Small intestine (tissue), 16 donors: ENCODE measurements at places on chromosomes 3 and 15.

DNA sequence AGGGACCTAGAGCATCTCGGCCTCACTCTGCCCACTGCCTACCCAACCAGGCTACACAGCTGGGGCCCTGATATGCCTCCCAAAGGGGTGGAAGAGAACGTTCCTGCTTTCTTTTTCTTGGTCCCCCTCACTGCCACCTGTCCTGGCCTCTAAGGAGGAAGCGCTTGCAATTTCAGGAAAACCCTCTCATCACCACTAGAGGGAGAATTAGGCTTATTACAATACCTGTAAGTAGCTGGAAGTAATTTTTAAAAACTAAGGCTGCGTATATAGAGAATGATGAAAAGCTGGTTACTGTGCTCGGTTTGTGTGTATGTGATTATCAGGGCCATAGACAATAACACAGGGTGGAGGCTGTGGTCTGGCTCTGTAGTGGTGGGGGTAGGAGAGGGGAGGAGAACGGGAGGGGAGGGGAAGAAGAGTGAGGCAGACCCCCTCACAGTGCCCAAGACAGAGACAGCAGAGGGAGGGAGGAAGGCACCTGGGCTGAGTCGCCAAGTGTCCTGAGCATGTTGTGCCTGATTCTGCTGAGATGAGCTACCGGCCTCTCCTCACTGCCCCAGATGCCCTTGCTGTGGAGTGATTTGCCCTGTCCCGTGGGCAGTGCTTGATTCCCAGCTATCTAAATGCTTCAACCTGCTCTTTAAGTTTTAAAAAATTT lies 3.3 kb downstream of the GABRG3 start:
- peak; percentile 3 for DNase-seq

DNA sequence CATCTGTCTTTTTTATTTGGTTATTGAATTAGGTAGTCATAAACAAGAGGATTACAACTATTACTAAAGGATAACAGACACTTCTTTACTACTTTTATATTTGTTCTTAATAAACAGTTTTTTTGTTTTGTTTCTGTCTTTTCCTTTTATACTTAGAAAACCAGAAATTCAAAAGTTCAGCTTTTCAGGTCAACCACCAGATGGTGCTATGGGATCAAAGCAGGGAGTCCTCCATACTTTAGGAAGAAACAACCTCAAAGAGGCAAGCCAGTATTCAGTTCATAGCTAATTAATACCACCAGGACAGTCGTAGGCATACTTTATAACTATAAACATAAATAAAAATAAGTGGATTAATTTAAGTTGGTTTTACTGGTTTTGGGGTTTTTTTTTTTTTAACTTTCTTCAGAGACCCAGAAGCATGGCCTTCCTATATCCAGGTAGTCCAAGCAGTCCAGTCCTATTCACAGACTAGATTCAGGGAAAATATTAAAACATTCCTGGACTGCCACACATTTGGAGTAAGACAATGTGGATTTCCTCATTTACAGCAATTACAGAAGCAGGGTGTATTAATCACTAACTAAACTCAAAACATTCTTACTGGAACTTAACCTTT lies 16.0 kb upstream of the EID1 start:
- DNase-seq: peak; percentile 62

- no peak for DNase-seq
These were observed 194.2 kb downstream of the PLCL2 start for GRCh38 chr3:17078926-17079465.

DNA sequence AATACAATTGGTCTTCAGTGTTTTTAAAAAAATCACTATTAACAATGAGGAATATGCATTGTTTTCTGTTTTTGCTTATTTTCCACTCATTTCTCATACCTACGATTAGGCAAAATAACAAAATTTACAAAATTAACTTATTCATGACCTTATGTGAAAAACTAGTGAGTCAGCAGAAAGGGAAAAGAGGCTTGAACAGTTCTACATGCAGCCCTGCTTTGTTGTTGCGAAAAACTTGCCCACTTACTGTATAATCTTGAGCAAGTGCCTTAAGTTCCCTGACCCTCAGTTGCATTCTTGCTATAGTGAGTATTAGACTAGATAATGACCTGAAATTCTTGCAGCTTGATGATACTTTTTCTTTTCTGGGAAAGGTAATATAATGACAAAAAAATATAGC lies 551.1 kb upstream of the BCHE start:
- no peak for DNase-seq

DNA sequence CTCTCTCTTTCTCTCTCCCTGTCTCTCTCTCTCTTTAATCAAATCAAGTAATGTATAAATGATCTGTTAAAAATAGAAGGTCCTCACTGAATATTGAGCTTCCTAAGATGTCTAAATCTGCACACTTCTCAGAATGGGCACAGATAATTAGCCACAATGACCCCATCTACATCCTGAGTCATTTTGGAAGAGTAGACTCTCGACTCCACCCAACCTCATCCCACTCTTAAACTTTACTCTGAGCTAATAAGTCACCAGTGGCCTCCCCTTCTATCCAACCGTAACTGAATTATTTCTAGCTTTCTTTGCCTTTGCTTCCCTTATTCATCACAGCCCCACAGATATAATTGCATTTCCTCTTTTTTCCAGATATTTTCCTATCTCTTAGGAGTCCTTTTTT lies 326.5 kb upstream of the ZNF717 start:
- DNase-seq: no peak

DNA sequence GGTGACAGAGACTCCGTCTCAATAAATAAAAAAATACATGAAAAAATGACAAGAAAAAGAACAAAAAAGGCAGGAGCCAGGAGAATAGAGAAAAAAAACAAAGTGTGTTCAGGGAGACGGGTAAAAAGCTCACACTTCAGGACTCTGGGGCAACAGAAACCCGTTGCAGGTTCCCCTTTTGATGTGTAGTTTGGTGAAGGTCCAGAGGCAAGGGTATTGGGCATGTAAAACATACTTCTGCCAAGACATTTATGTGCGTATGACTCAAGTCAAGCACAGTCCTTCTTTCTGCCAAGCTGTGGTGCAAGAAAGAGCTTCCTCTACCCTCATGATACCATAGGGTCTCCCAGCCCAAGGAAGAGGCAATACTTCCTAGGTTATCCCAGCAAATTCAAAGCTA lies 33.4 kb upstream of the STRIT1 start:
- no peak for DNase-seq

GRCh38 chr15:27784107-27784506 lies 315.0 kb downstream of the OCA2 start:
- DNase-seq: no peak

- no peak for DNase-seq
These were observed 299.2 kb upstream of the THRB start for GRCh38 chr3:24793896-24794295.

DNA sequence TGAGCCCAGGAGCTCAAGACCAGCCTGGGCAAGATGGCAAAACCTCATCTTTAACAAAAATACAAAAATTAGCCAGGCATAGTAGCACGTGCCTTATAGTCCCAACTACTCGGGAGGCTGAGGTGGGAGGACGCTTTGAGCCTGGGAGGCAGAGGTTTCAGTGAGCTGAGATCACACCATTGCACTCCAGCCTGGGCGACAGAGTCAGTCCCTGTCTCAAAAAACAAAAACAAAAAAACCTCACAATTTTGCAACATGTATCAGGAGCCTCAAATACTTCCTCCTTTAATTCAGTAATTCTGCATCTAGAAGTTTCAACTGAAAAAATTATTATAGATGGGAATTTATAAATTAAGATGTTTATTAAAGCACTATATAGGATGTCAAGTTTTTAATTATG lies 1.1 kb downstream of the MRPL47 start:
- DNase-seq: no peak

DNA sequence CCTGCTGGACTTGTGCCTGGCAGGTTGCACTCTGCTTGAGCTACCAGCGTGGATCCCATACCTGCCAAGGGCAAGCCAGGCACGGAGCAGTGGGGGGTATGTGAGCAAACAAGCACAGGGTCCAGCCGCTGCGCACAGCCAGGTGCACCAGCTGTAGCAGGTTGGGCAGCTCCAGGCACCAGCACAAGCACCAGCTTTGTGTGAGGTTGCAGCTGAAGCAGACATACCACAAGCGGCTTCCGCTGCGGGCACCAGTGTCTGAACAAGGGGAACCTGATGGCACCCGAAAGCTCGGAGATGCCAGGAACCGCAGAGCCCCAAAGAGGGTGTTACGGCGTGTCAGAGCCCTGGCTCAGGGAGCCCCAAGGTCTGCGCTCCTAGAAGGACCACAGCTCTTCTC lies 472.7 kb upstream of the ARL6 start:
- no peak for DNase-seq

GRCh38 chr15:52252781-52253180 lies 42.8 kb downstream of the MYO5C start:
- no peak for DNase-seq

GRCh38 chr3:149509526-149509925 lies 35.0 kb downstream of the TM4SF4 start:
- DNase-seq: no peak

DNA sequence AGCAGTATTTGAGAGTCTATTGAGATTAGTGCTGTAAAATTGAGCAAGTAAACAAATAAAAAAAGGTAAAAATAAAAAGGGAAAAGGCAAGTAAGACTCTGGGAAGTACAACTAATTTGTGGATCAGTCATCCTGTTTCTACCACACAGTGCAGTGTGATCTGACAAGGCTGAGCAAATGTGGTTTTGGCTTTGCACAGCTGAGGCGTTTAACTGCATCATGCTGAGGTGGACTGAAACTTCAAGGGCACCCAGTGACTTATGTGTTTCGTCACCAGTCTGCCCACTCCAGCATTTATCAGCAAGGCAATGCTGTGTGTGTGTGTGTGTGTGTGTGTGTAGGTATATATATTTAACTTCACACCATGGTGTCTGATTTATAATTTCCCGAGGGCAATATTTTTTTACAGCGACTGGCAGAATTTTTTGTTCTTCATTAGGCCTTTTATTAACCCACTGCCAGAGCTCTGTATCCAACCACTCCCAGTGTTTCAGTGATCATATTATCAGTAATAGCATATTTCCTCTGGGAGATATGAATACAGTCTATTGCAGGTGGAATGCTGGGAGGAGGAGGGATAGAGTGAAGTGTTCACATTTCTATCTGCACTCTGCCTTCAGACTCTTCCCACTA lies 131.5 kb upstream of the SATB1 start:
- DNase-seq: no peak

GRCh38 chr3:183489455-183490210 lies 61.2 kb upstream of the MCF2L2 start:
- peak; percentile 28 for DNase-seq

DNA sequence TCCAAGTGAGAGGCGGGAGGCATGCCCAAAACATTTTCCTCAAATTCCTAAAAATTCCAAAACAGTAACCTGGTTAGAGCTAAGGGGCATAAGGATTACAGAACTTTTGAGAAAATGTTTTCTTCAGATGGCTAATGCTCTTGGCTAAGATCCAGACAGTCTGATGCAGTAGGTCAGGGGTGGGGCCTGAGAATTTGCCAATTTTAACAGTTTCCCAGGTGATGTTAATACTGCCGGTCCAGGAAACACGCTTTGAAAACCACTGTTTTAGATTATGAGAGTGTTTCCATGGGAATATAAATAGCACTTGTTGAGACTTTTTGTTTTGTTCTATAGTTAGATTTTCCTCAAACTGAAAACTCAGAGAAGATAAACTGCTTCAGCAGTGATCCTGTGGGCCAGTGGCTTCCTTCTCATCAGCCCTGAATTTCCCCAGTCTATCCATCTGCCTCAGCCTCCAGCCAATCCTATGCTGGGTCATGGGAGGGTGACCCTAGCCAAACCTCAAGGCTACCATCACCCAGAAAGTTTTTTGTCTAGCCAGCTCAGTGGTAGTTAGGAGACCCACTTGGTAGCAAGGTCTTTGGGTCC lies 71.6 kb upstream of the ACP3 start:
- no peak for DNase-seq

DNA sequence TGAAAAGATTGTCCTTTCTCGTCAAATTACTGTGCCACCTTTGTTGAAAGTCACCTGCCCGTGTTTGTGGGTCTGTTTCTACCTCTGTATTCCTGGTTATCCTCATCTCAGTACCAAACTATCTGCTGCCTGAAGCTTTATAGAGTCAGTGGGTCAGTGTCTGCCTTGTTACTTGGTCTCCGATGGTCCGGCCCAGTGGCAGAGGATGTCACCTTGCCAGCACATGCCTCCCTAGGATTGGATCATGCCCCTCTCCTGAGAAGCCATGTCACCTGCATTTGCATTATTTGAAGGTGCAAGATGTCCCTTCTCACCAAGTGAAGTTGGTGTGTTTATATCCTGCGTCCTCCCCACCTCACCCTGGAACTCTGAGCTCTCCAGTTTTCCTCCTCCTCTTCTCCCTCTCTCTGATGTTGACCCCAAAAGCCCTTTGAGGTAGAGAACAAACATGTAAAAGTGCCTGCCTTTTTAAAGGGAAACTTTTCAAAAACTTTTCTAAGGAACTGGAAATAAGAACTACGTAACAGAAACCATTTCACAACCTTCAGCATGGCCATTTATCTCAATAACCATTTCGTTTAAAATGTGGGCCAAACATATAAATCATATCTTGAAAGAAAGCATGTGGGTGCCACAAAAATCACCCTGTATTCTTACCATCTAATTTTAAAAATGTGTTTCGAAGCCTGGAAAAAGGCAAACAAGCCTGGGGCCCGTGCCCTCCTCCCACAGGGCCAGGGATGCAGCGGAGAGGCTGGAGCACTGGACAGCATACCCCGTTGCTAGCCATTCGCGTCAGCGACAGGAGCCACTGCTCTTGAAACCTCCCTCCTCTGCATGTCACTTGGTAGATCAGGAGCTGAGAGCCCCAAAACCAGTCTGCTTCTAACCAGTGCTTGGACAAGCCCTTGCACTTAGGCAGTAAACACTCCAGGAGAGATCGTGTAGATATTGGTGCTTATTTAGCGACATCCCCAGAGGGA lies 102.1 kb downstream of the VGLL4 start:
- DNase-seq: no peak

DNA sequence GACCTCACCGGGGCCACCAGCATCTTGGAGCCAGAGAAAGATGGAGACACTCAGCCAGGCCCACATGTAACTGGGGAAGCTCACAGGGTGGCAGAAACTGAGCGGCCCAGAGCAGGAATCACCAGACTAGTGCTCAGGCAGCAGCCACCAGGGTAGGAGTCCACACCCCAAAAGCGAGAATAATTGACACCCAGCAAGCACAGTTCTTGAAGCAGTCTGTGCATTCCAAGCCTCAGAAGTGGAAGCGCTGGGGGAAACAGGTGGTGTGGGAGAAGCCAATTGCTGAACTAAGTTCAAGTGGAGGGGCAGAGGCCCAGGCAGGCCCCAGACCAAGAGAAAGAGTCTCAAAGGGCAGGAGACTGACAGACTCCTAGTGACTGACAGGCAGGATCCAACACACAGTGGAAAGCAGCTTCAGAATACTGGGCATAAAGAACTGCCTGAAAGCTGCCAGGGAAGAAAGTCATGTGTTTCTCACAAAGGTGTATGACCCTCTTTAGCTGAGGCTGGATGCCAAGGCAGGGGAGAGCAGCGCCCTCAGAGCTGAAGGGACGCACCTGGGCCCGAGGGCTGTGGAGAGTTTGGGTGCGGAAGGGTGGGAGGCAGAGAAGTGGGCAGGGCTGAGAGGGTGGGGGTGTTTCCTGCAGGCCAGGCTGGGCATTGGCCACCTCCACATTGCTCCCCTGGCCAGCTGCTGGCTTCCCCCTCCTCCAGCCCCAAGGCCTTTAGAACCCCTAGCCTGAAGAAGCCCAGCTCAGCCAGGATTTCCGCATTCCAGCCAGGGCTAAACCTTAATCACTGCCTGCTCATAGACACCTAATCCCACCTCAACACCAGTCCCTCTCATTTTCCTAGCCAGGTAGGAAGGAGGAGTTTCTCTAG lies 7.7 kb downstream of the NT5DC2 start:
- no peak for DNase-seq

GRCh38 chr3:106643684-106644161 lies 733.5 kb upstream of the CCDC54 start:
- DNase-seq: no peak

- DNase-seq: no peak
These were observed 110.0 kb upstream of the HES1 start for GRCh38 chr3:194025951-194026350.

- DNase-seq: no peak
These were observed 391.4 kb upstream of the FRG2C start for GRCh38 chr3:75272691-75273090.
